Glutamatergic neuron (in vitro differentiated cells): ENCODE measurements at places on chromosomes 2 and 18.

DNA sequence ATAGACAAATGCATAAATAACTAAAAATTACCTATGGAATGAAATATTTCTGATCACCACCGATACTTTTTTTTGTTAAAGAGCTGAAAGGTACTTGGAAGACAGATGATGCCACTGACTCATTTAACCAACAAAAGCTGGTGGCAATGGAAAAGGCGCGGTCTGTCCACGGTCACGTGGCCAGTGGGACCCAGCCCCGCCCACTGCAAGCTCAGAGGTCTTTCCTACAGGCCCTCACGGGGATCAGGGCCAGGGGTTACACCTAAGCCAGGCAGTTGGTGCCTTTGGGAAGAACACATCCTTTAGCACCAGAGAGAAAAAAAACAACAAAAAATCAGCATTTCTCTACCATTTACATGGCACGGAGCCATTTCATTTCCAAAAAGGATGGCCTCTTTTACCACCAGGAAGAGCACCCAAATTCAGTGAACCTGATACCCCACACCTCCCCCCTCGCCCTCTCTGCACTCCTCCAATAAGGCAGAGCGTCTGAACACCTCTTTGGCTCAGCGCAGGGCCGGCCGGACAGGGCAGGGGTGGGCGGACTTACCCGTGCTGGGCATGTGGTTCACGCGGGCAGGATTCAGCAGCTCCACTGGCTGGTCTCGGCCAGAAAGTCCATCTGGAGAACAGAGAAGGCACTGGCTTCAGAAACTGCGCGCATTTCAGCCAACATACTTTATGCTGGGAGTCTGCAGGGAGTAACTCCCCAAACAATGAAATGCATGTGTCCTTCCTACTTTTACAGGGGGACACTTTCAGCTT is 164.6 kb downstream of the HDAC4 start:
- no peak for DNase-seq

GRCh38 chr18:31954349-31954748 is 11.4 kb upstream of the TRAPPC8 start:
- DNase-seq, result no peak

DNA sequence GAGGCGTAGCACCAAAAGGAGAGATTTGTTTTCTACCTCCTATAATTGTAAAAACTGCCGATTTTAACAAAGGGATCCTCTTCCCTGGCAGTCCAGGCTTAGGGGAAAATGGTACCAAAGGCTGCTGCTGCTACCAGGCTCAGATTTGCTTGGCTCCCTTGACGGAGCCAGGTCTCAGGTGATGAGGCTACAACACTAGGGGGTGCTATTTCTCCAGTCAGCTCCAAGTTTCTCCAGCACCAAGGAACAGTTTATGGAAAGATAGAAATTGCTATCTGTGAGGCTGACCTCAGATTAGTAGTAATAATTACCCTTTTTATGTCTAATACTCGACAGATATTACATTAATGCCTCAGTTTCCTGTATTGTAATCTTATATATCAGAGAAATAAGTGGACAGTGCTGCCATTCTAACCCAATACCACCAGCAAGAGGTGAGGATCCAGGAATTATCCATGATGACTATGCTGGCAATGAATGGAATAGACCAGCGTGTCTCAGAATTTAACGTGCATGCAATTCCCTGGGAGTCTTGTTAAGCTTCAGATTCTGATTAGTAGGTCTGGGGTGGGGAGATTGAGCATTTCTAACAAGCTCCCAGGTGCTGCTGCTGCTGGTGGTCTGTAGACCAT is 111.3 kb downstream of the ESCO1 start:
- DNase-seq, result peak; percentile 49

DNA sequence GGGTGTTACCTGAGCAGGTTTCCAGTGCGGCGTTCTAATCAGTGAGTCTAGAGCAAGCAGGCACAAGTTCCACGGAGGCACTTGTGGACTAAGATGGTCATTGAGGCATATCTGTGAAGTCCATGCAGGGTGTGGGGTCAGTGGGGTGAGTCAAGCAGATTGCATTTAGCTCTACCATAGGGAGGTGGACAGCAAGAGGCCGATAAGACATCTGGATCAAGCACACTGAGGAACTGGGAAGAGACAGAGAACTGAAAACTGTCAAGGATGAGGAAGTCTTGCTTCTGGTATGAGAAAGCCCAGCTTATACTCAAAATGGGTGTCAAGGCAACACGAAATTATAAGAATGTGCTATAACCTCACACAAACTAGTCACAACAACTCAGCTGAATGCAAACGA is 61.2 kb upstream of the SLC39A10 start:
- DNase-seq, result no peak

DNA sequence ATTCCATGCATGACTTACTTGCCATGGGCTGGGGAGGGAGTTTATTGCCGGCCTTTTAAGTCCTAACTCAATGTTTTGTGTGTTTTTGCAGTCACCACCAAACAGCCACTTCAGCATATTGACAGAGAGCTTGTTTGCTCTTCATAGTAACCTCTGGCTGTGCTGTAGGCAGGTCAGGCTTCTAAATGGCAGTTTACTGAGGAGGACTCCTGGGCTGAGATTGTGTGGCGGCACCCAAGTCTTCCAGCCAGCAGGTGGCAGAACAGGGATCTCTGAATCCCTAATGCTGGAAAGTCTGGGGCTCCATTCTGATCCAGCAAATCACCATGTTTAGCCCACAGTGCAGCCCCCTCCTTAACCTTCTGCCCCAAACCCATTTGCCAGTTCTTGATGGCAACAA is 121.2 kb downstream of the CAPN13 start:
- DNase-seq, result no peak

DNA sequence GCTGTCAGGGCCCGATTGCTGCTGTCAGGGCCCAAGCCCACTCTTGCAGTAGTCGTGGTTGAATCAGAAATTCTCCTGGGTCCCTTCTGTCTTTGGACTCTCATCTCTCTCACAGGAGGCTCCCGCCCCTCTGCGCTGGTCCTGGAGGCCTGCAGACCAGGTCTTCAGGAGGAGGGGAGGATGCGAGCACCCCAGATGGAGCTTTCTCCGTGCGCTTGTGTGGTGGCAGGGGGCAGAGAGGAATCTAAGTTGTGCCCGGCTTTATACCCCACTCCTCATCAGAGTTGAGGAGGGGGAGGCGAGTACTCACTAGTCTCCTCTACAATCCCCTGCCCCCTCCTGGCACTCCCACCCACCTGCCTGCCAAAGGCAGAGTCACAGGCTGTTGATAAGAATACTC is 10.4 kb downstream of the EN1 start:
- no peak for DNase-seq

DNA sequence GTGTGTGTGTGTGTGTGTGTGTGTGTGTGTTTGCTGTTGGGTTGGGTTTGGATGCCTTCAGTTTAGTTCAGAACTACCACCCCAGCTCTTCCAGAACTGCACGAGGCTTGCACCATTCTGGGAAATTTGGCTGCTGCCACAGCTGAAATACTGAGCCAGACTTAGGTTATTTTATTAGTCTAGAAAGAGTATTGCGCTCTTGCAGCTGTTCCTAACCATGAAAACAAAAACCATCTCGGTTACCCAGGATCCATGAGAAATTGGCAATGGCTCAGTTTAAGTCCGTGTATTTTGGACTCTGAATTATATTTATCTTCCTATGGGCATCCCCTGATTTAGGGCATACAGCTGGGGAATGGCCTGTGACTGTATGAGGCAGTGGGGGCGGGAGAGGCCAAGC is 83.2 kb downstream of the TANC1 start:
- DNase-seq, result no peak

DNA sequence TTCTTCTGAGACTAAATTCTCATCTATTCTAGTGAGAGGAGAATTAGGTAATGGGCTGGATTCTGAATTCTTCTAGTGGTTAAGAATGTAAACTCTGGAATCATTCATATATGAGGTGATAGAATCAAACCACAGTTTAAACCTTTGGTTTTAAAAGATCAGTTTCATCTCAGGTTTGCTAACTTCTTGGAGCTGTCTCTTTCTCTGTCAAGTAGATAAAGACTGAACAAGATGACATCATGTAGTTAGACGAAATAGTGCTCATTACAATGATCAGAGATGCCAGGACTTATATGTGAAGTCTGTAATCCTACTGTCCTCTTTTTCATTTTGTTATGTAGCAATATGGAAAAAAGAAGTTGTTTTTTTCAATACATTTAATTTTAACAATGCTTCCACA is 4.9 kb downstream of the CEBPZOS start:
- DNase-seq, result no peak

DNA sequence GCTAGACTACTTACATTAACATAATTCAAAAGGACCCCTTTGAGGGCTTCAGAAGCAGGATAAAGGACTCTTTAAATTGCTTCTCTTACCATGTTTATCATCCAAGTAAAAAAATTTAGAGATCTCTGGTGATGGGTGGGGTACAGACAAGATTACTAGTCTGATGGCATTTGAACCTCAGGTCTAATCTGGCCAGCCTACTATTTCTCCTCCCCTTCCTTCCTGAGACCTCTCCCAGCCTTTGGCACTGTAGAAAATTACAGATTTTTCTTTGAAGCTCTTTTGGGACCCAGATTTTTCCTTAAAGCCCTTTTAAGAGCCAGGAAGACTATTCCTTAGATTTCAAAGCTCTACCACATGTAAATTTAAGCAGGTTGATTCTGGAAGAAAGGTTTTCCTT is 28.9 kb downstream of the GCA start:
- DNase-seq, result no peak
